Glomerular endothelial cell (primary cell): ENCODE measurements at places on chromosomes 7 and 10. TPM values are rescaled to one million over a fixed set of nuclear protein-coding genes. Genes with fewer than 3 reads are reported as not detected.

- DNase-seq = no peak
Observed at GRCh38 chr7:38863601-38864291, 45.2 kb downstream of the VPS41 start.

GRCh38 chr10:93995598-93996271 lies 2.0 kb downstream of the PLCE1 start:
- no peak for DNase-seq

- no peak for DNase-seq
Observed at GRCh38 chr7:44159824-44160630, 18.9 kb upstream of the MYL7 start.

- DNase-seq = no peak
Observed at GRCh38 chr7:122748195-122748594, 45.5 kb upstream of the RNF148 start.

GRCh38 chr10:19862811-19863515 lies 46.7 kb downstream of the PLXDC2 start:
- no peak for DNase-seq

GRCh38 chr10:128096486-128097199 lies 29.6 kb downstream of the MKI67 start:
- no peak for DNase-seq

GPR26 gene
- total RNA-seq = not detected in 2 replicates

DNA sequence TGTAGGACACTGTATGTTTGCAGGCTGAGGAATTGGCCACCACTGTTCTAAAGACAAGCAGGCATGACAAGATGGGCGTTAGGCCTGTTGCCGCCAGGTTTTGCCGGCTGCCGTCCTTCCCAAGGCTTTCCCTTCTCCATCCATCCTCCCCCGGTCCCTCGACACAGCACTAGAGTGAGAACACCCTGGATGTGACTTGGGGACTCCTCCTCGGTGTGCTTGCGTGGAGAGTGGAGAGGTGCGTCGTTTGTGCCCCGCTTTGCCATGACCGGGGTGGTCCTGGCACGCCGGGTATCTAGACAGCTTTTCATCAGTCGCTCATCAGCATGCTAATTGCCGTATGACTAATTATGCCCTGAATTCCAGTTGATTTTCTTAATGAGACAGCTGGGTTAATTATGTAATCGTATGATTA lies 206.6 kb upstream of the SH2B2 start:
- no peak for DNase-seq

NPFFR1 gene
- total RNA-seq = not detected in 2 replicates

DNA sequence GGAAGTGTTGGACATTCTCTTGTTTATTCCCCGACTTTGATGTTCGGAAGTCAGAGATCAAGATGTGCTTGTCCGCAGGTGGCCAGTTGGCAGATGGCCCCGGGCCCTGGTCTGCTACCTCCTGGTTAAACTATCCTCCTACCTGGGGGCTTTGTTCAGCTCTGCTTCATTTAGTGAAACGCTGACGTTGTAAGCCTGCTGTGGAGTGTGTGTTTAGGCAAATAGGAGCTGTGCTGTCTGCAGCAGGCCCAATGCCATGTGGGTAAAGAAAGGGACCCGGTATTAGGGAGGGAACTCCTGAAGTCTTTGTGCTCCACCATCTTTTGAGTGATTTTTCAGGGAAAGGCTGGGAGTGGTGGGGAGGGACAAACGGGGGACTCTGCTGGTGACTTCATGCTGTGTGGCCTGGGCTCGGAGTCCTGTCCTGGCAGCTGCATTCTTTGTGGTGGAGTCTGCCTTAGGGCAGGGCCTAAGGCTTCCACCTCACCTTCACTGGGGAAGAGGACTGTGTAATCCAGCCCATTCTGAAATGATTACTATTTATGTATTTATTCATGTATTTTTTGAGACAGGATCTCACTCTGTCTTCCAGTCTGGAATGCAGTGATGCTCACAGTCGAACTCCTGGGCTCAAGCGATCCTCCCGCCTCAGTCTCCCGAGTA lies 171.1 kb upstream of the KLF6 start:
- no peak for DNase-seq

DNA sequence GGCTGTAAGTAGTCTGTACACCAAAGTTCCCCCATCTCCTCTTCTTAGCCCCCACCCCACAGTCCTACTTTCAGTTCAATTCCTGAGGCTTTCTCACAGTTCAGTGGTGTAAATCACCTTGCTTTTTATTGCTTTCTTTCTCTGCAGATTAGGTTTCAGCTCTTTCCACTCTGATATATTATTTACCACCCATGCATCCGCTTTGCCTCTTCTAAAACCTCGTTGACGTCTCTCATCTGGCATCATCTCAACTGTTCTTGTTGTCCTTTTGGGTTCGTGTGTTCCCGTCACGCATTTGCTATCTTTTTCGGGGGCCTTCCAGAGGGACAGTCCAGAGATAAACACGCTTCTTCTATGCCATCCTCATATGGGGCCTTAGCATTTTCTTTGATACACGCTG lies 597.9 kb upstream of the DPP6 start:
- no peak for DNase-seq

SYT15B gene
- 1.1 TPM in 1 of 2 replicates, not detected in the other for total RNA-seq

GRCh38 chr7:37510043-37510634 lies 61.5 kb upstream of the ELMO1 start:
- no peak for DNase-seq

DNA sequence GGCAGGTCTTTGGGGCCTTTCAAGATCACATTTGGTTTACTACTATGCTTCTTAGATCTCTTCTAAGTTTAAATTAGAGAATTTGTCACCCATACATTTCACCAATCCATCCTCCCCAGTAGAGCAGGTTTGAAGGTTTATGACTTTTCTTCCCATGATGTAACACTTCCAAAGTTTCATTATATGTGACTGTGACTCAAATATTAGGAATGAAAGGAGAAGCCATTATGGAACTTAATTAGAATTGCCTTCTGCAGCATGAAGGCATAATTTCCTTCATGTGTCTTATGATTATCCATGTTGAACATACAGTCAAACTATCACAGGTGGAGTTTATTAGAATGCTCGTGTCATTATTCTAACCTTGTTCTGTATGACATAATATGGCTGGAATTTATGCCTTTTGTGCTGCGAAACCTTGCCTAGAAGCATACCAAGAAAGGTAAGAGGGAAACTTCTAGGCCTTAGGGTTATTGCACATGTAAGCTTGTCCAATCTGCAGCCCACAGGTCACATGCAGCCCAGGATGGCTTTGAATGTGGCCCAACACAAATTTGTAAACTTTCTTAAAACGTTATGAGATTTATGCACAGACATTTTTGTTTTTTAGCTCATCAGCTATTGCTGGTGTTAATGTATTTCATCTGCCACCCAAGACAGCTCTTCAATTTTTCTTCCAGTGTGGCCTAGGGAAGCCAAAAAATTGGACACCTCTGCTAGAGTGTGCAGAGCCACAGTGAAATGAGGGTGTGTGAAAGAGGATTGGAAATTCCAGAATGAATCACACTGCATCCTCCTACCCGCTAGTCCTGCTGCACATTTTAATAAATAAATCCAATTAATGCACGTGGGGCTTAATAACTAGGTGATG lies 133.6 kb downstream of the TMEM26 start:
- DNase-seq = no peak

- no peak for DNase-seq
Observed at GRCh38 chr10:101920546-101920945, 76.9 kb upstream of the KCNIP2 start.
